Kidney (tissue), 22 donors: ENCODE measurements at places on chromosomes 4 and X. TPM values are rescaled to one million over a fixed set of nuclear protein-coding genes. Genes with fewer than 3 reads are reported as not detected.

- DNase-seq: no peak
Observed at GRCh38 chr4:90122355-90122748, 4.8 kb upstream of the CCSER1 start.

Gene NAP1L3
- polyA plus RNA-seq: 3.2 TPM

DNA sequence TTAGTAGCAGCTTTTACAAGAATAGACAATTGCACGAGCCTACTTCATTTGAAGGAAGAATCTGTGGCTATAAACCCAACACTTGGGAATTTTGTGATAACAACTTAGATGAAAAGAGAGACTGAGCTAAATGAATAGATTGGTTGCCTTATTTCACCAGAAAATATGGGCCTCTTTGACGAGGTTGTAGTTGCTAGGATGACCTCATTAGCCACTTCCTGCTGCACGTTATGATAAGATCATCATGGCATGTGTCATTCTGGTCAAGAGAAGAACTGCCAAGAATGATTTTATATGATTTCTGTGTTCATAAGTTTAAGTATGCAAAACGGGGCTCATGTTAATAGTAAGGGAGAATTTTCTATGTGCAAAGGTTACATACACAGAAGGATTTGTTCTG lies 321.9 kb upstream of the GIMD1 start:
- DNase-seq: no peak

DNA sequence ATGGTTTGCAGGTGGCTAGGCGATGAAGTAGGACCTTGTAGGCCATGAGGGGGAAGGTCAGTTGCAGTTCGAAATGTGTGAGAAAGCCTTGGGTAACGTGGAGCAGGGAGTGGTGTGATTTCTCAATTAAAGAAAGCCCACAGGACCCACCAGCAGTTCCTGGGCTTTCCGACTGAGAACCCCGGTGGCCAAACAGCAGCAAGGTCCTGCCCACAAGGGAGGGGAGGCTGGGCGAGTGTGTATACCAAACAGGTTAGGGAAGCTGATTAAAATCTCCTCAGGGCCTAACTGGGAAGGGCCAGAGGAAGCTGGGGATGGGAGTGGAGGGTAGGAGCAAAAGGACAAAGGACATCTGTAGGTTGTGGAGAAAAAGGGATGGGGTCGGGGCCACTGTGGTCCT lies 2.4 kb downstream of the ATP6AP1 start:
- no peak for DNase-seq

- DNase-seq: no peak
Observed at GRCh38 chr4:25180524-25181131, 20.4 kb upstream of the SEPSECS start.

Gene CNKSR2
- 0.06 TPM for polyA plus RNA-seq

Gene RADX
- 3.2 TPM for polyA plus RNA-seq

GRCh38 chr4:80926891-80927290 lies 103.6 kb upstream of the BMP3 start:
- DNase-seq: no peak

DNA sequence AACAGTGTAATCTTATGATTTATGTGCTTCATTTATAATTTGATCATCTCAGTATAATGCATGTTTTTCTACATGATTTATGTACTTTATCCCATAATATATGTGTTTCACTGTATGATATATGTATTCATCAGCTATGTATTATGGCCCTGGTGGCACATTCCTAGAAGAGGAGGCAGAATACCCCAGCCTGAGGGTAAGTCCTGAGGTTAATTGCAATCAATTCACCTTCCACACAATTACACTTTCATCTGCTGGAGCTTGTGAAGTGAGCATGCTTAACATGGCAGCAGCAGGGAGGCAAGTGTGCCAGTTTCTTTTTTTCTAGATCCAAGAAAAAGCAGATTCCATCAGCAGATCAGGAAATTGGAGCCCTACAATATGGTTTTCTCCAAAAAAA lies 81.2 kb downstream of the CXXC4 start:
- DNase-seq: no peak

DNA sequence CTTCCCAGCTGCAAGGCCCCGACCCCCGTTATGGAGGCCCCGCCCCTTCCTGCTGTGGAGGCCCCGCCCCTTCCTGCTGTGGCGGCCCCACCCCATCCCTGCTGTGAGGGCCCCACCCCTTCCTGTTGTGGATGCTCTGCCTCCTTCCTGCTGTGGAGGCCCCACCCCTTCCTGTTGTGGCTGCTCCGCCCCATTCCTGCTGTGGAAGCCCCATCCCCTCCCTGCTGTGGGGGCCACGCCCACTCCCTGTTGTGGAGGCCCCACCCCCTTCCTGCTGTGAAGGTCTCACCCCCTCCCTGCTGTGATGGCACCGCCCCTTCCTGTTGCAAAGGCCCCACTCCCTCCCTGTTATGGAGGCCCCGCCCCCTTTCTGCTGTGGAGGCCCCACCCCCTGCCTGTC lies 104.9 kb upstream of the PSAPL1 start:
- no peak for DNase-seq

Gene MFAP3L
- polyA plus RNA-seq: 18.4 TPM

DNA sequence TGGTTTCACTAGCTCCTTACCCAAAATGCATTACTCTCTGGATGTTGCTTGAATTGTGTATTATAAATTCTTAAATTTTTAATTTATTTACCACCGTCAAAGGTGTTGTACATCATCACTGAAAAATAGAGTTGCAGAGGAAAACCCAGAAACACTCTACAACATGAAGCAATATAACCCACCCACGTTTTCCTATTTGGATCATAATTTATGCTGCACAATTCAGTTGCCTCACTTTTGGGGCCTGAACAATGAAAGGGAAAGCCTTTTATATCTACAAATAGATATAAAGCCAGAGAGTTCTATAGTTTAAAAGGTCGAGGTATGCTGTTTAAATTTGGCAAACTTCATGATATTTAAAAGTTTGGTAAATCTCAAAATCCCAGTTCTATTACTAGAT lies 115.4 kb downstream of the MGST2 start:
- no peak for DNase-seq

- no peak for DNase-seq
Observed at GRCh38 chr4:140808256-140808655, 52.1 kb upstream of the TBC1D9 start.

DNA sequence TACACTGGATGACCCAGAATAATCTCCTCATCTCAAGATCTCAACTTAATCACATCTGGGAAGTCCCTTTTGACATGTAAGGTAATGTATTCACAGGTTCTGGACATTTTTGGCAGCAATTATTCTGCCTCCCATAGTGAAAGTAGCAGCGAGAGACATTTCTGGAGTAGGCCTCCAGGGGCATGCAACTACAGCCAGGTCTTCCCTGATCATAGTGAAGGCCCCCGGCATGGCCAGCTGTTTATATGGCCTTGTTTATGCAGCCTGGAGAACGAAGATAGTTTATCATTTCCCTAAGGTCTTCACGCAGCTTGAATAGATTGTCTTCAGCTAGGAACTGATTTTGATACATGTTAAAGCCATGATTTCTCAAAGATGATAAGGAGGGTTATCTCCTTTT lies 139.9 kb downstream of the RNF150 start:
- no peak for DNase-seq

GRCh38 chr4:166386491-166387360 lies 513.7 kb downstream of the TLL1 start:
- DNase-seq: no peak
